Activated CD4-positive, alpha-beta memory T cell treated with anti-CD3 and anti-CD28 coated beads for 36 hours (primary cell): ENCODE measurements at places on chromosomes 1 and 21. TPM values are rescaled to one million over a fixed set of nuclear protein-coding genes. Genes with fewer than 3 reads are reported as not detected.

The SLC9C2 gene
- not detected for total RNA-seq

GRCh38 chr1:225998560-225999226, 450 bp downstream of the SDE2 start:
- no peaks in the 10 kb centered on the region for H3K27me3 ChIP-seq
- H3K4me3 ChIP-seq: peak overlapping the region; percentile 100
- no peak for DNase-seq
- peak overlapping the region; percentile 96 for H3K27ac ChIP-seq
- H3K36me3 ChIP-seq: peaks cover 27% of the 10 kb centered on the region

DNA sequence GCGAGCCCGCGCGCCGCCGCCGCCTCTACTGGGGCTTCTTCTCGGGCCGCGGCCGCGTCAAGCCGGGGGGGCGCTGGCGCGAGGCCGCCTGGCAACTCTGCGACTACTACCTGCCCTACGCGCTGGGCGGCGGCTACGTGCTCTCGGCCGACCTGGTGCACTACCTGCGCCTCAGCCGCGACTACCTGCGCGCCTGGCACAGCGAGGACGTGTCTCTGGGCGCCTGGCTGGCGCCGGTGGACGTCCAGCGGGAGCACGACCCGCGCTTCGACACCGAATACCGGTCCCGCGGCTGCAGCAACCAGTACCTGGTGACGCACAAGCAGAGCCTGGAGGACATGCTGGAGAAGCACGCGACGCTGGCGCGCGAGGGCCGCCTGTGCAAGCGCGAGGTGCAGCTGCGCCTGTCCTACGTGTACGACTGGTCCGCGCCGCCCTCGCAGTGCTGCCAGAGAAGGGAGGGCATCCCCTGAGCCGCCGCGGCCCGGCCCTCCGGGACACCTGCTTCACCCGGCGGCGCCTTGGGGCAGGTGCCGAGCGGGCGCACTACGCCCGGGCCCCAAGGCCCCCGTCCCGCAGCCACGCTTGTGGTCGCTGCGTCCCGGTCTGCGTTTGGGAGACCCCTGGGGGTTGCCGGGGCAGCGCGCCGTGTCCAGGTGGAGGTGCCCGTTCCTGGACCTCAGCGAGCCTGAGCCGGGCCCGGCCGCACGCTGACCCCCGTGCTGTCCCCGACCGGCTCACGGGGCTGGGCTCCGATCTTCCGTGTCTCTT, 944 bp downstream of the B3GALT6 start:
- DNase-seq: no peak
- peaks cover 30% of the 10 kb centered on the region for H3K4me1 ChIP-seq
- peak overlapping the region; percentile 72 for H3K27ac ChIP-seq
- peak overlapping the region; percentile 70 for H3K4me3 ChIP-seq
- no peaks in the 10 kb centered on the region for H3K27me3 ChIP-seq

DNA sequence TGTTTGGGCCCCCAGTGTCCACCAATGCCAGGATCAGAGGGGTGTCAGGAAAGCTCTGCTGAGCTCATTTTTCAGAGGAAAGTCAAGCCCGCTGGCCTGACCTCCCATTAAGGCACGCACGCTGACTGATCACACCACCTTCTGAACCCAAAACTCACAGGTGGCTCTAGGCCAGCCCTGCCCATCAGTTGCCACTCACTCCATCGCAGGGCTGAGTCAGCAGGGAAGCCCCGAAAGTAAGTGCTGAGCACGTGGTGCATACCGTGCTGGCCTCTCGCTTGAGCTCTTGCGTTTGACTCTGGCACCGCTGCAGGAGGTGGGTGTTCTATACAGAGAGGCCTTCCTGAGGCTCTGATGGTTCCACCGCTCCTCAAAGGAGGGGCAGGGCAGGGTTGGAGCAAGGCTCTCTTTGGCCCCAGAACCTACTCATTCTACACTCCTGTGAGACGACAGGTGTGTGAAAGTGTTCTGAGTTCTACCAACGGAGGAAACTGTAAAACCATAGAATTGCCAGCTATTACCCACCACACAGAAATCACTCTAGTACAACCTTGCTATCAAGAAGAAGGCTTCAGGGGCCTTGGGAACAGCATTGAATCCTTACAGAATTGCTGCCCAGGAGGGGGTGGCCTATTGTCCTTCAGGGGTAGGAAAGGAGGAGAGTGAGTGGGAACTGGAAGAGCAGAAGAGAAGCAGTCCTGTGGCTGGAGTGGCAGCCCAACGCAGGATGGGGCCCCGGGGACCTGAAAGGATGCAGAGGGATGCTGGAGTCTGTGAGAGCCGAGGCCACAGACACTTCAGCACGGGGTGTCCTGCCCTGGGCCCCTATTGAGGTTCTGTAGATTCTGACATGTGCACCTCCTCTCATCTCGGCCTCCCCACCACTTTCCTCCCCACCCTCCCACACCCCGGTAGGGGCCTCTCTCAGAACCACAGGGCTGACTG, 214.7 kb upstream of the EDN2 start:
- H3K27ac ChIP-seq: no peak overlapping the region
- H3K27me3 ChIP-seq: no peaks in the 10 kb centered on the region
- no peaks in the 10 kb centered on the region for H3K36me3 ChIP-seq
- peaks cover 13% of the 10 kb centered on the region for H3K4me1 ChIP-seq
- no peak overlapping the region for H3K4me3 ChIP-seq

- no peak overlapping the region for H3K4me3 ChIP-seq
- H3K27ac ChIP-seq: no peak overlapping the region
- H3K36me3 ChIP-seq: no peaks in the 10 kb centered on the region
- DNase-seq: no peak
Observed at GRCh38 chr1:42358791-42359190, 21.8 kb upstream of the RIMKLA start.

GRCh38 chr1:111469539-111469938, 4.2 kb upstream of the C1orf162 start:
- H3K27me3 ChIP-seq: no peaks in the 10 kb centered on the region
- H3K27ac ChIP-seq: no peak overlapping the region
- DNase-seq: no peak
- peaks cover 17% of the 10 kb centered on the region for H3K4me1 ChIP-seq
- peaks cover 7% of the 10 kb centered on the region for H3K36me3 ChIP-seq

DNA sequence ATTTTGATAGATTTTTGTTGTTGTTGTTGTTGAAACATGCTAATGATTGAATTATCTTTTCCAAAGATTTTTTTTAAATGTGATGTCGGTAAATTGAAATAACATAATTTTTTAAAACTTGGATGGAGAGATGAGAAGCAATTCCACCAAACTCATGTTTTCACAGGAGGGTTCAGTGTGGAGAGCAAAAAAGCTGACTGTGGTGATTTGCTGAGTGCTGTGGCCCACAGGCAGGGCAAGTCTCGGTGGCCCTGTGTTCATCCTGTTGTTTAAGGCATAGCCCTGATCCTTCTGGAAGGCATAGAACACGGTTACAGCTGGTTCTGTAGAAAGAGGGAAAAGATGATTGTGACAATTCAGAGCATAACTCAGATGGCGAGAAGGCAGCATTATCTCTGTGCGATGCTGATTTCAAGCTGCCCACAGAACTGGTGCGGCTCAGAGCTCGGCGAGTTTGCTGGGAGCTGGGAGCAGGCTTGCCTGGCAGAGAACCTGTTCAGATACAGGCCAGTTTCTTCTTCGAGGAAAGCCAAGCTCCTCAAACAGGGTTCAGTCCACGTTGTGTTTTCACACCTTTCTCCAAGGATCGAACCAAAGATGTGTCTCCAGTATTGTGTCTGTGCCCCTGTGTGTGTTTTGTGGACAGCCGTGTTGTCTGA, 127.1 kb downstream of the HUNK start:
- no peak overlapping the region for H3K27ac ChIP-seq
- no peaks in the 10 kb centered on the region for H3K36me3 ChIP-seq
- H3K4me3 ChIP-seq: no peak overlapping the region
- H3K27me3 ChIP-seq: peaks cover 6% of the 10 kb centered on the region
- DNase-seq: no peak
- H3K4me1 ChIP-seq: no peaks in the 10 kb centered on the region

DNA sequence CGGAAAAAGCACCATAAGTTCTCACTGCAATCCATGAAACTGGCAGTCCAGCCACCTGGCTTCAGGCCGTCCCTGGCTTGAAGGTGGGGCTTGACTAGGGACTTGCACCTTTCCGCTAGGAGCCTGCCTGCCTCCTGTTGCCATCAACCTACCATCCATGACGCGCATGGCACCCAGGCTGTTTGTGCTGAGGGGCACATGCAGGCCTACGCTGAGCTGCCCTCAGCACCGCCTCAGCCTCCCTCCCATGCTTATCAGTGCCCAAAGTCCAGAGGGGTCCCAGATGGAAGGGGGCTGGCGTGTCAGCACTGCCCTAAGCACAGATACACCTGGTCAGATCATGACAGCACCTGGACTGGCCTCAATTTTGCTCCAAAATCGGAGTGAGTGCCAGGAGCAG, 190.2 kb upstream of the LYPLAL1 start:
- H3K4me3 ChIP-seq: no peak overlapping the region
- DNase-seq: no peak
- H3K36me3 ChIP-seq: no peaks in the 10 kb centered on the region
- no peaks in the 10 kb centered on the region for H3K27me3 ChIP-seq
- H3K4me1 ChIP-seq: no peaks in the 10 kb centered on the region
